ENCODE measurements at places on chromosomes 3 and 15.

GRCh38 chr3:160065786-160066185 is 77.2 kb downstream of the IL12A start:
- no peak for DNase-seq

- DNase-seq: no peak
Measured at GRCh38 chr3:55624238-55624637, 137.1 kb upstream of the WNT5A start.

GRCh38 chr3:70040386-70040785 is 40.9 kb downstream of the SAMMSON start:
- no peak for DNase-seq

- no peak for DNase-seq
Measured at GRCh38 chr15:52559575-52559974, 9.3 kb downstream of the ARPP19 start.

GRCh38 chr15:51450001-51450400 is 108.5 kb downstream of the GLDN start:
- DNase-seq: no peak

- no peak for DNase-seq
Measured at GRCh38 chr3:23761440-23761896, 44.3 kb upstream of the UBE2E1 start.

- DNase-seq: no peak
Measured at GRCh38 chr15:45021348-45021747, 1.6 kb upstream of the SORD start.

DNA sequence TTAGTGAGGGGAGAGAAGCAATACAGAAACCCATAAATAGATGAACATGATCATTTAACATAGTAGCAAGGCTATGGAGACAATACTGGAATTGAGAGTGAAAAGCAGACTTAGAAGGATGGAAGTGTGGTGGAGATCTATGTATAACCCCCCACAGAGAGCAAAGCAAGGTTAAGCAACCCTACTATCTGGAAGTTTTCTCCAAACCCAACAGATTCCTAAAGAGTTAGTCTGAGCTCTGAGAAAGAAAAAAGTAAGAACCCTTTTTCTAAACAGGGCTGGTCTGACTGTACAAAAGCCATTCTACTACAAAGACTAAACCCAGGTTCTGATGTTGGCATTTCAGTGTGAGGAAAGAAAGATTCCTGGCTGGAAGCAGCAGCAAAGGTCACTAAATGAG is 153.2 kb downstream of the WNT5A start:
- DNase-seq: no peak

- no peak for DNase-seq
Measured at GRCh38 chr3:65503776-65504175, 534.9 kb downstream of the MAGI1 start.

- DNase-seq: no peak
Measured at GRCh38 chr3:134955874-134956273, 160.8 kb downstream of the EPHB1 start.

GRCh38 chr3:64861684-64862083 is 173.9 kb upstream of the ADAMTS9 start:
- no peak for DNase-seq

- DNase-seq: no peak
Measured at GRCh38 chr15:38648121-38648843, 83.7 kb upstream of the RASGRP1 start.

- no peak for DNase-seq
Measured at GRCh38 chr3:77084511-77084910, 44.6 kb downstream of the ROBO2 start.

DNA sequence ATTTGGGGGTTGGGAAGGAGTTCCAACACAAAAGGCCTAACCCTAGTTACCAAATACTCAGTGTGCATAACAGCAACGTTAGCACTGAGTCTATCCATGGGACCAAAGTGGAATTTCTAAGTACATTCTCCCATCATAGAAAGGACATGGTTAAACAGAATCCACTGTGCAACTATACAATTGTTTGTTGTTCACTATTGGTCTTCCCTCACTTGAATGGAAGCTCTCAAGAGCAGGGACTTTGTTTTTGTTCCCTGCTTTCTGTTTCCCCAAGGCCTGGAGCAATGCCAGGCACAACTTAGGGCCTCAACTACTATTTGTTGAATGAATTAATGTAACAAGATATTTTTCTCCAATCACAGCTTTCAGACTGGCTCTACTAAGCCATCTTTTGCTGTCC is 25.6 kb downstream of the COL8A1 start:
- DNase-seq: no peak

DNA sequence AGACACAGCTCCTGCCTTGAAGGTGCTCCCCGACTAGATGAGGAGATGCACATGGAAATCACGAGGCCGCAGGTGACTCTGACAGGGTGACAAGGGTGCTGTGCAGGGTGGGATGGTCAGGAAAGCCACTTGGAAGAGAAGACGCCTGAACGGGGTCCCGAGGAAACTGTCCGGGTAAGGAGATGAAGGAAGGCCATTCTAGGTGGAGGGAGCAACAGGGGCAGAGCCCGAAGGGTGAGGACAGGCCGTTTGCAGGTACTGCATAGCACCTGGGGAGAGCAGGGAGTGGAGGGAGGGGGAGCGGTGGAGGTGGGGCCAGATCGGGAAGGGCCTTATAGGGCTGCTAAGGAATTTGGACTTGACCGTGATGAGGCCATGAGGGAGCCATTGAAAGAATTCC is 105.6 kb upstream of the DLG1 start:
- DNase-seq: no peak

DNA sequence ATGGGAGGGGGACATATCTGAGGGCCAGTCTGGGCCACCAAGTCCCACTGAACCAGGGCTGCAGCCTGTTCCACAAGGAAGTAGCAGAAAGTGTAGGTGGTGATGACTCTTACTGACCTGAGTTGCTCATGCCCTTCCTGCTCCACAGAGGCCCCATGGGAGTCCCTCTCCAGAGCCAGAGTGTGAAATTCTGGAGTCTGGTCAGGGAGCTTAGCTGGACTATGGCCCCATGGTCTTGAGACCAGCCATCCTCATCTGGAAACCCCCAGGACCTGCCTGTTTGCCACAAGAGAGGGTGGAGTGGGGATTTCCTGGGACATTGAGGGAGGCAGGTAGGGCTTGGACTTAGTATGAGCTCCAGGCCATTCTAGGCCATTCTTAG is 3.0 kb downstream of the SPINT1 start:
- DNase-seq: no peak

DNA sequence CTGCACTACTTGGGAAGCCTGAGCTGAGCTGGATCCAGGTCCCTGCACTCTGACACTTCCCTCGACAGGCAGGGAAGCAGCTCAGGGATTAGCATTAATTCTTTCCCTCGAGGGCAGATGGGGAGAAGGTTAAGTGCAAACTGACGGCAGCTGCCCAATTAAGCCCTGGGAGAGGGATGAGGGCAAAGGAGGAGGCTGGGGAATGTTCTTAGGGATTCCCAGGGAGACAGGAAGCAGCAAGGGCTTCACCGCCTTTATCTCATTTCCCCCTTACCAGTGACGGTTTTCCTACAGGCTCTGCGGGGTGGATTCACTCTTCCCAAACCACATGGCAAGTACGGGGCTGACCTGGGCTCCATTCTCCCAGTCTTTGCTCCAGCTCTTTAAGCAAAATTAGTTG is 519.0 kb upstream of the PROK2 start:
- no peak for DNase-seq

DNA sequence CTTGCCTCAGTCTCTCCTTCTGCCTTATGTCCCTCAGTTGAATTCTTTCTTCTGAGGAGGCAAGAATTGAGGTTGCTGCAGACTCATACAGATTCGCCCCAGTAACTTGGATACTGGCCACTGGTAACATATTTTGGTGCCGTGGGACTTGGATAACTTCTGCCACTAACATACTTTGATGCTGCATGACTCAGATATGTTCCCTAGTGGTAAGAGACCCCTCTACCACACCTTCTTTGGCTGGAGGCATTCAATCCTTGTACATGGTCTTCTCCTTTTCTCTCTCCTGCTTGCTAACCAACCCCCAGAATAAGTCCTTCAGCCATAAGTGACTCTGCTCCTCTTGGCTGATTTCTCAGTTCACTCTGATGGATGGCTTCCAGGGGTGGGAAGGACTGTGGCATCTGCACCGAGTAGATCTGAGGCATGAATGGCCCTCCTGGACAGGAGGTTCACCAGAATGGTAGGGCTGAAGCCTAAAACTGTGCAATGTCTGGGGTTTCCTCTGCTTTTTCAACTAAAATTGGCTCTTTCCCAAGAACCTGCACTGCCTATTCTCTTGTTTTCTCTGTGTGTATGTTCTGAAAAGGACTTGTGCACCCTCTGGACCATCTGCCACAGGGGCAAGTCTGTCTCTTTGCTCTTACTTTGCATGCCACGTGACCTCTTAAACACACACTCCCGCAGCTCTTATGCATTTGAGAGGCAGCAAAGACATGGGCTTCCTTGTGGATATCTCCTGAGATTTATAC is 55.5 kb upstream of the FSTL1 start:
- no peak for DNase-seq

DNA sequence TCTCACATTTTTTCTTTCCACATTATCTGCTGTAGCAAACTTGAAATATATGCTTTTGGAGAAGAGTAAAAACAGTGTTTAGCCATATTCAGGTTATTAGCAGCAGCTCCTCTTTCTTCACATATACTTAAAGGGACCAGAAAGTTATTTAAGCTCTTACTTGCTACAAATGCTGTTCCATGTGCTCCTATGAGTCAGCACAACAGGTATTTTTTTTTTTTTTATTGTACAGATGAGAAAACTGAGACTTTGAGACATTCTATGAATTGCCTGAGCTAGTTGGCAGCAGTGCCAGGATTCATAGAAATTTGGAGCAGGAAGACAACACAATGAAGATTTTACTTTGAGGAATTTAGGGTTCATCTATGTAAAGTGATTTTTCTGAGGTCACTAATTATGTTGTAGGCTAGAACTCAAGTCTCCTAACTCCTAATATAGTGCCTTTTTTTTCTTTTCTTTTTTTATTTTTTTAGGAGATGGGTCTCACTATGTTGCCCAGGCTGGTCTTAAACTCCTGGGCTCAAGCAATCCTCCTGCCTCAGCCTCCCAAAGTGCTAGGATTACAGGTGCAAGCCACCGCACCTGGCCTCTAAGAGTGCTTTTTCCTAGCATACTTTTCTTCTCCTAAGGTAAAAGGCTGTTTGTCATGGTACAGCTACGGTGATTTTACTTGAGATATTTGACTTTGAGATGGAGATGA is 23.6 kb downstream of the SETD5 start:
- DNase-seq: no peak

DNA sequence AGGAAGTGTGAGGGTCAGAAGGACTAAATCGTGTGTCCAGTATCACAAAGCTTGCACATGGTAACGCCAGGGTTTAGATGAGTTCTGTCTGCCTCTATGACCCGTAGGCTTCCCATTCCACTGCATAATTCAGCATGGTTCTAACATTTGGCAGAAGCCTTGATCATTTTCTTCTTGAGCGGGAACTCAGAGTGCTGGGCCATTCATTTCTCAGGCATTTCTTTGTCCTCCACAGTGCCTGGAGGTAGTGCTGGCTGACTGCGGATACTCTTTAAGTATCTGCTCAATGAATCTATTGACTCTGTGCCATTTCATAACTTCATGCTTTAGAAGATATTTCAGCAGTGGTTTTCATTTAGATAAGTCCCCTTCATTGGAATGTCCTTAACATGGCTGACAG is 370.2 kb downstream of the EPHB1 start:
- no peak for DNase-seq

- DNase-seq: no peak
Measured at GRCh38 chr3:40801284-40801741, 276.6 kb downstream of the ZNF621 start.

GRCh38 chr3:7565574-7565973 is 704.7 kb downstream of the GRM7 start:
- DNase-seq: no peak

DNA sequence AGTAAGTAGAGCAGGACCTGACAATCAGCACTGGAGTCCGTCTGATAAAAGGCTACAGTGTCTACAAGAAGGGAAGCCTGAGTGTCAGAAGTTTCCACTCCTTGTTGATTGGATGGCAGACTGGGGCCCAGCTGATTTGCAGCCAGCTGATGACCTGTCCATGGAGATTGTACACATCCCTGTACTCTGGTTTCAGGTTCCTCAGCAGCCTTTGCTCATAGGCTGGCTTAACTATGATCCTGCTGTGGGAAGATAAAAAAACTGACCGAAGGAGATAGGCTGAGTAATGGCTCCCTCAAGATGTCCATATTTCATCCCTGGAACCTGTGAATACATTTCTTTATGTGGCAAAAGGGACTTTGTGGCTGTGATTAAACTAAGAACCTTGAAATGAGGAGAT is 11.7 kb upstream of the LACTB start:
- no peak for DNase-seq

Data from GM12891 (cell line).